ENCODE measurements at places on chromosomes 7 and 10.

DNA sequence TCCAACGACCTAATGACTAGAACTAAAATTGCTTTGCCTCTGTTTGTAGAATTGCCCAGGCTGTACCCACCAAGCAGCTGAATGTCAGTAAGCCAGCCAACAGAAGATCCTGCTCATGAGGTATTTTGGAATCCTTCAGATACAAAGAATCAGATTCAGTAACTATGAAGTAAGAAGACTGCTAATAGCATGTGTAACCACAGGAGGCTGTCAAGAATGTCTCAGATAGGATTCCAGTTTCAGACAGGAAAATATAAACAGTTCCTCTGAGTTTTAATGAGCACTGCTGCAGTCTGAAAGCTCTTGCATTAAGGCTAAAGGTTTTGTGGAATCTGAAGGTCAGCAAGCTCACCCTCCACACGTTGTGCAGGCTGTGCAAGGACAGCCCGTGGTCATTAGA, 112.6 kb upstream of the ADAM12 start:
- no peak for DNase-seq

DNA sequence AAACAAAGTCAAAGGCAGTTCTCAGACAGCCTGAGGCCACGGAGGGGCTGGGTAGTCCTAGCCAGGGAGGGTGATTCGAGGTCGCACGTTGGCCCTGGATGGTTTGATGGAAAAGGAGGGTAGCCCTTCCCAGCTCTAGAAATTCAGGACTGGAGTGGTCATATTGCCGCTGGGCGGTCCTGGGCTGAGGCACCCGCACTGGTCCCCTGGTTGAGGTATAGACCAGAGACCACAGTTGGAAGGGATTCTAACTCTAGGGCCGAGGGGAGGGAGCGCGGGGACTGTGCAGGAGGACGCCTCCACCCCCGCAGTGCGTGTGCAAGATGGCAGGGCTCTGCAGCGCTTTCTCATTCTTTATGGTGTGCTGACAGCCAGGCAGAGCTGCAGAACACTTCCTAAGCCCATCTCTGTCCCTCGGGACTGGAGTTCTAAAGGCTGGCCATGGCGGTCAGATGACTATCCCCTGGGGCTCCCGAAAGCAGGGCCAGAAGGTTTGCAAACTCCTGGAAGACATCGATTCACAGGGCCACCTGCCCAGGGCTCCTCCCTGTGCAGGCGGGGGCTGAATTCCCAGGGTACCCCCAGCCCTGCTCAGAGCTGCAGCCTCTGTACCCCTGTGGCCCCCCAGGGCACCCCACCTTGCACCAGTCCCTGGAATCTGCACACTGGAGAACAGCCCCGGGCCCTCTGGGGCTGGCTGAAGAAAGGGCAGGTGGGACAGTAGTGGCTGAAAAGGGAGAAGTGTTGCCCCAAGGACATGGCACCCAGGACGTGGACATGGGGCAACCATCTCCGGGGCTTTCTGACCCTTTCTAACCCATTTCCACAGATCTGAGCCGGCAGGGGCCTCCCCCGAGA, 51.0 kb upstream of the ELN start:
- DNase-seq = no peak

DNA sequence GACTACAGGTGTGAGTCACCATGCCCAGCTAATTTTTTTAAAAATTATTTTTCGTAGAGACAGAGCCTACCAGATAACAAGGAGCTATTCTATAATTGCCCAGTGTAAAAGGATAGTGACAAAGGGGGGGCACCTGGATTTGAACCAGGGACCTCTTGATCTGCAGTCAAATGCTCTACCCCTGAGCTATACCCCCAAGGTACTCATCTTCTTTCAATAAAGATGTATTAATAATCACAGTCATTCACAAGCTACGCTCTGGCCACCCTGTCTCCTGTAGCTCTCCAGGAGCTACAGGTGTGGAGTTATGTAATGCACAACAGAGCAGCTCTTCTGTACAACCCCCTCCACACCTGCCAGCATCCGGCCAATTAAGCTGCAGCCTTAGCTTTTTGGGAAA, 83.5 kb downstream of the ZNF777 start:
- no peak for DNase-seq

GRCh38 chr7:115933471-115933870, 97.1 kb downstream of the TFEC start:
- no peak for DNase-seq

DNA sequence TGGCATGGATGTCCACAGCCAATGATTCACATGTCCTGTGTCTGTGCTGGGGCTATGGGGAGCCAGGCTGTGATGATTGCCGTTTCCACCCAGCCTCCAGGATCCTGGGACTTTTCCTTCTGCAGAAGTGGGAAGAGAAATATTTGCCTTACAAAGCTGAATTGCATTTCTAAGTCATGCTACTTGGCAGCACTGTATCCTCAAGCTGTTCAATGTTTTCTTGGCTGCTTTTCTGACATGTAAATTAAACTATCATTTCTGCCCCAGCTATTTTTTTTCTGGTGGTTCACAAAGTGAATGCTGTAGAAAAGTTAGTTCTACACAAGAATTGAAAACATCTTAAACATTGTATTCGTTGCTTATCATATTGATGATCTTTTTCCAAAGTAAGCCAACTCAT, 51.9 kb upstream of the TCERG1L start:
- no peak for DNase-seq

DNA sequence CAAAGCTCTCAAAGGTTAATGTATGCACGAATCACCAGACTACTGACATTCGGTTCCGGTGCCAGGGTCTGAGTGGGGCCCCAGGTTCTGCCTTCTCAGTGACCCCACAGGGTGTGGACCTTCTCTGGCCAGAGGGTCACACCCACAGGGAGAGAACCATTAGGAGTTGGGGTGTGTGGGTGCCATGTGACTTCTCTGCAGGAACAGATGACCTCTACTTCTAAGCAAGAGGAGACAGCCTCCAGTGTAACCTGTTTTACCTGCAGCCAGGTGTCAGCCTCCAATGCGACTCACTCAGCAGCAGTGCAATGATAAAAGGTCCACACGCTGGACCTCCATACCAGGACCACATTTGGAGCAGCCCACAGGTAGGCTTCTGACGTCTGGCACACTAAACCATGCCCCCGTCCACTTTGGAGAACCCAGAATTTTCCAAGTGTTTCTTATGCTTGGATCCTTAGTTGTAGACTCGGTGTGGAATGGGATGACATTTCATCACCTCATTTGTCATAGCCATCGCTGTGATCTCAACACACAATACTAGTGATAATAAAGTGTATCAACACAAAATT, 16.2 kb upstream of the INSIG1 start:
- DNase-seq = no peak

DNA sequence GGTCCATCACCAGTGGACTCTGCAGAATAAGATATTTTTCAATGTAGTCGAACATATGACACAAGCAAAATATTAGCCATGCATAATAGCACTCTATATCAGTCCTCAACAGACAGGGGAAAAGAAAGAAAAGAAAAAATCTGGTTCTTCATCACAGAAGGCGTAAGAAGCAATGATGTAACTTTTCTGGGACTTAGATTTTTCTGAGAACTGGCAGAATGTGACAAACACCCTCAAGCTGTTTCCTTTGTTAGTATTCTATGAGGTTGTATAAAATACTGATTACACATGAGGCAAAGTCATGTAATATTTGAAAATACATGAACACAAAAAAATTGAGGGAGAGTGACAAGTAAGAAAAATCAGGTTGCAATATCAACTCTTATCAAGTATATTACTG, 84.9 kb downstream of the CNOT4 start:
- DNase-seq = no peak

DNA sequence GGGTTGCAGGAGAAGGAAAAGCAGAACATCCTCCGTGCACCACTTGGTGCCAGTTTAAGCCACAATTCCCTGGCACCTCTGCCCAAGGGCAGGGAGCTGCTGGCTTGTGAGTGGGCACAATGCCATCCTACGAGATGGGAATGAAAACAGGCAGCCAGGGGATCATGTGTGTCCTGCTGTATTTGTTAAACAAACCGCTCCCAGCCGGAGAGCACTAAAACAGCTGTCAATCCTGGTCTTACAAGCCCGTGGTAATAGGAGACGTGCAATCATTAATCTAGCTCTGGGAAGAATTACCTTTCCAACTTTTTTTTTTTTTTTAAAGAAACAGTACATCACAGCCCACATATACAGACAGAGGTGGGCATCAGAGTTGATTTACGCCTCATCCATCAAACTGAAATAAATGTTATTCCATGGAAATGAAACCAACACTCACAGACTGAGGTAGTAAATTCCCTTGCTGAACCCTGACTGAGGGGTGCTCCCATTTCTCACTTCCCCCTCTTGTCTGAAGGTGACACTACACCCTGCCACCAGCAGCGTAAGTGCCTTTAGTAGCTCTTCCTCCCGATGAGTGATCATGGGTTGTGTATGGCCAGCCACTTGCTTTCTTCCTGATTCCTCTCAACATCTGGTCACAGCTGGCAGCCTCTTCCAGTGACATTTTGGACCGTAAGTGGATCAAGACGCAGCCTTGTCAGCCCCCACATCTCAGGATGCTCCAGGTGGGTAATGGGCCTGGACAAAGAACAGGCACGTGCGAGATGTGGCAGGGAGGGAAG, 143.8 kb downstream of the TEX36 start:
- DNase-seq = no peak

DNA sequence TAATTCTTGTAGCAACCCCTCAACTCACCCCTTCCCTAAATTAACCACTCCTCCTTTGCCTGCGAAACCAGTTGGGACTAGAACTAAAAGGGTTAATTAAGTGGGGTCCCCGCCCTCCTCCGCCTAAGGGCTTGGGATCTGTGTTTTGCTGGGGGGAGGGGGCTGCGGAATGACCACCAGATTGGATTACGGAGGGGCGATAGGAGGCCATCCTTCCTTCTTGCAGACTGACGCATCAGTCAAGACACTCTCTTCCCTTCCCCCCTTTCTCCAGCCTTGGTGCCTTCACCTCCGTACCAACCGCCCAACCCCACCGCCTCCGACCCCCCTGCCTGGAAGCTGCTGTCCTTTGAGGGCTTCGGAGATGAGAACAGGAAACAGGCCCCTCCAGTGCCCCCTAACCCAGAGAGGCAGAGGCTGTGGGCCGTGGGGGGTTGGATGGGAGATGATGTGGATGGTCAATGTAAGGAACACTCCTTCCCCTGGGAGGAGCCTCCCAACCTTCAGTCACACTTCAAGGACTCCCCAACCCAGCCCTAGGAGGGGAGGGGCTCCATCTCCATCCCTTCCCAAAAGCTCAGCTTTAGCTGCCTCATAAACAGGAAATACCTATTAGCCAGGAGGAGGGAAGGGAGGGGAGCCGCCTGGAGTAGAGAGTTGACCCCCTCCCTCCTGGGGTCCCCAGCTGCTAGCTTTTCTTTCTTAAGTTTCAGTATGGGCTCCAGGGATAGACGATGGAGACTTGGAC, 997 bp upstream of the LDB1 start:
- DNase-seq = no peak

DNA sequence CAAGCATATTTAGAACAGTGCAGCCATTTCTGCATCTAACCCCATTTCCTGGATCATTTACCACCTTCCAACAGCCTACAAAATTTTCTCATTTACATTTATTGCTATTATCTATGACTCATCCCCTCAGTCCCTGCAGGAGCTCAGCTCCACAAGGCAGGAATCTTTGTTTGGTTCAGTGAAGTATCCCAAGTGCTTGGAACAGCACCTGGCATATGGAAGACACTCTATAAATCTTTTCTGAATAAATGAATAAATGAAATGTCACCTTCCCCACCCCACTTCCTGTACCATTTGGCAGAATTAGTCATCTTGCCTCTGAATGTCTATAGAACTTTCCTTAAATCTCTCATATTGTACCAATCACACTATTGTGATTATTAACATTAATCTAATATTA, 110.7 kb downstream of the HIP1 start:
- no peak for DNase-seq

GRCh38 chr7:18401757-18402156, 93.8 kb upstream of the HDAC9 start:
- no peak for DNase-seq

GRCh38 chr10:29533696-29534285, 101.0 kb downstream of the SVIL start:
- no peak for DNase-seq

DNA sequence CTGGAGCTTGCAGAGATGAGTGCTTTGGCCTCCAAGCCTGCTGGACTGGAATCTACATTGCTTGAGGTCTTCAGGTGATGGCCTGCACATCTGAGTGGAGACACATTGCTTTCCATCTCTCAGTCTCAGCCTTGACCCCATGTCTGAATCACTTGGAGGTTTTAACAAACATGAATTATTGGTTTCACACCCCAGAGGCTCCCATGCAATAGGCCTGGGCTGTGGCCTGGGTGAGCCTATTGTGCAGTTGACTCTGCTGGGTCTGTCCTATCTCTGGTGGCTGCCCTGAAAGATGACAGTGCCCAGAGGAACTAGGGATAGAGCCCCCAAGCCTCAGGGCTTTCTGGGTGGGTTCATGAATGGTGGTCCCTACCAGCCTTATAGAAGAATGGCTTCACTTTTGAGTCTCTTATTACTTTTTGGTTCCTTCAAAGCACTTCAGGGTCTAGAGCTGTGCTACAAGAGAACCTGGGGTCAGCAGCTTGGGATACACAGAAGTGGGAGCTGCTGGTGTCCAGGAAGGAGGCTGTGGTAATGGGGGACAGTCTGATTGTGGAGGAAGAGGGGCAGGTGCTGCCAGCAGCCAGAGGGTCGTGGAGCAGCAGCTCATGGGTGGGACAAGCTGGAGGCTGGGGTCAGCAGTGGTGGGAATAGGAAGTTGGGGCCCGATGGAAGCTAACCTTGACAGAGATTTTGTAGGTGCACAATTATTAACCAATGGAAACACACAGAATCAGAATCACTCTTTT, 5.5 kb downstream of the RAMP3 start:
- no peak for DNase-seq

GRCh38 chr7:96248405-96248804, 73.5 kb downstream of the SLC25A13 start:
- DNase-seq = no peak

DNA sequence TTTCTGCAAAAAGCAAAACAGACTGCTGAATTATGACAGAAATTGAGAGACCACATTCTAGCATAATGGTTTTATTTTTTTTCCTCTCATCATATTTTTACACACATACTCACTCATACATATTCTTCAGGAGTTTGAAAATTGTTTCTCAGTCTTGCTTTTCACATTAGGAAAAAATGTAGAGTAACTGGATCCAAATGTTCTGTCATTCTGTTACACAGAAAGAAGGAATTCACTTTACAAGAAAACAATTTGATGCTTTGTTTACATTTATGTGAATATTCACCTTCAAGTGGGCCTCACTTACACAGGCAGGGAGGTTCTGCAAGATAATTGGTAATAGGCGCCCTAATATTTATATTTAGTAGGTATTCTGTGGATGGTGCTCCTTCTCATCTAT, 82.0 kb downstream of the ARL4A start:
- DNase-seq = no peak

GRCh38 chr10:132101529-132101928, 35.8 kb downstream of the JAKMIP3 start:
- no peak for DNase-seq

DNA sequence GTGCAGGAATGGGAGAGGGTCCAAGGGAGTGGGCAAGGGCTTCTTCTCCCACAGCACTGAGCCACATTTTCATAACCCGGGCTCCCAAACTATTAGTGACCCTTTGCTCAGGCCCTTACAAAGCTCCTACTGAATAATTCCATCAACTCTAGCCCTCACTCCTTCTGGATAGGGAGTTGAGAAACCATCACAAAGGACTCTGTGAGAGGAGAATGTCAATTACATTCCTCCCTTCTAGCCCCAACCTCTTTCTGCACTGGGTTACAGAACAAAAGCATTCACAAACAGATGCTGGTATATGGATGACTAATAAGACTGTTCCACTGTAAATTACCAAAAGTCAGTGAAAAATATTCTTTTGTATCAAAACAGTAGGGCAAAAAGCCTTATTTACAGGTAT, 203.7 kb downstream of the SORCS1 start:
- no peak for DNase-seq

All from stimulated activated CD4-positive, alpha-beta T cell treated with anti-CD3 and anti-CD28 coated beads, TNF-alpha, amount 100 ng/mL, for 4 hours (primary cell).